Epithelial cell of proximal tubule (primary cell): ENCODE measurements at places on chromosomes 12 and 14.

DNA sequence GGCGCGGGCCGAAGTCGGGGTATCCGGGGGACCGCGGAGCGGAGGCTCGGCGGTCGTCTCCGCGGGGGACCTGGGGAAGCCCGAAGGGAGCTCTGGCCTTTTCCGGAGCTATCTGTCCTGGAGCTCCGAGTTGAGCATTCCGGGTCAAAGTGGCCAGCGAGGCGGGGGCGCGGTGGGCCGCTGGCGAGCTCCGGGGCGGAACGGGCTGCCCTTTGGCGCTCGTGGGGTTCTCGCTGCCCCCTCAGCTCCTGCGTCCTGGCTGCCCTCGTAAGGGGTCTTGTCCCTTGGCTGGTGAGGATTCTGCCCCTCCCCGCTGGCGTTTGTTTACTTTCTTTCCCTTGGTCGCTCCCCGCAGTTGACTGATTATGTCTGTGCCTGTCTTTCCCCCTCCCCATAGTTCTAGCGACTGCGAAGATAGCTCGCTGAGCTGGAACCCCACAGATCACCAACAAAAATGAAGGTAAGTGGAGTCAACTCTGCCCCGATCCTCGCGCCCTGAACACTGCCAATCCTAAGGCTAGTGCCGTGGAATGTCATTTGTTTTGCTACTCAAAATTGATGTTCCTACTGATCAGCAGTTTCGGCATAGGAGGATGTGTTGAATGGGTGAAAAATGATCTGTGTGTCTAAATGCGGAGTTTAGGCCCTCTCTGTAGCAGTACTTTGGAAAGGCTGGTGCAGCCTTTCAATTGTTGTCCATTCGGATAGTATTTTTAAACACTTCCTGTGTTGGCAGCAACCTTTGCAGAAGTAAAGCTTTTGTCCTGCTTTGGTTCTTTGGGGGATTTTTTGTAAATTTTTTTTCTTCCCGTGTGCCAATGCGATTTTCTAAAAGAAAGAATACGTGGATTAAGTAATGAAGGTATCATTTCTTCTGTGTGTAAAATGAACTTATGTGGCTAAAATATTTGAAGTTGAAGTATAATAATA is 1.3 kb downstream of the ARID4A start:
- DNase-seq: no peak

DNA sequence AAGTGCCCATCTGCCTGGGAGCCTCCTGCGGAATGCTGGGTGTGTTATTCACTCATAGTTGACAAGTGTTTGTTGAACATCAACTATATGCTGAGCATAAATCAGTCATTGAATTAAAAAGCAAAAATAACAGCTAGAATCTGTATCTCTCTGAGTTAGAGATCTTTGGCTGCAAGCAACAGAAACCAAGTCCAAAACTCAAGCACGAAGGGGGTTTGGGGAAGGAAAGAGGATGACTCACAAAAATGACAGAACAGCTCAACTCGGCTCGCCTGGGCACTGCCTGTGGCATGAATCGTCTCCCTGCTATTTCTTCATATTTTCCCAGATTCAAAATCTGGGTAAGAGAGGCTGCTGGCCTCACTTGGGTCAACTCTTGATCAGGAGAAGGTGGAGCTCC is 72.6 kb upstream of the NCOR2 start:
- DNase-seq: no peak

DNA sequence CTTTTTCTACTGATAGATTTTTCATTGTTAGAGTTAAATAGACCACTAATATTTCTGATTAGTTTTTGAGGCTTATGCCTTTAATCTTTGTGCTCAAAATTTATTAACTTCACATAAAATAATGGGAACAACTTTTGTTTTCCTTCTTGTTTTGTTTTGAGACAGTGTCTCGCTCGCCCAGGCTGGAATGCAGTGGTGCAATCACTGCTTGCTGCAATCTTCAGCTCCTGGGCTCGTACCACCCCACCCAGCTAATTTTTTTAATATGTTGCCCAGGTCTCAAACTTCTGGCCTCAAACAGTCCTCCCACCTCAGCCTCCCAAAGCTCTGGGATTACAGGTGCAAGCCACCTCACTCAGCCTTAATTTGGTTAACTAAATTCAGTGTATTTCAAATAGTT is 16.8 kb downstream of the SCFD1 start:
- no peak for DNase-seq

DNA sequence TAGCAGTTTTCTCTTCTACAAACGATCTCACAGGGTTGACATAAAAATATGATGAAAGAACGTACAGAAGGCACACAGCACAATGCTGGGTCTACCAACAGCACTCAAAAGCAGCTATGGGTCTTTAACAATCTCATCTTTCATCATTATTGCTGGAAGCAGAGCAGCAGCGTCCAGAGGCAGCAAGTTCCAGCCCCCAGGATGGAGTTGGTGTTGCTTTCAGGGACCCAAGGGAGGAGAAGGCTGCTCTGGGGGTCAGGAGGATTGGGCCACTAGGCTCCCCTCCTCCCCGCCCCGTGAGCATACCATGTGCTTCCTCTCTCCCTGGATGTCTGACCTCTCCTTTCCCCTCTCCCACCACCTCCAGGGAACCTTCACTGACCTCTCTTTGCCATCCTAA is 13.3 kb downstream of the KCTD10 start:
- DNase-seq: no peak

DNA sequence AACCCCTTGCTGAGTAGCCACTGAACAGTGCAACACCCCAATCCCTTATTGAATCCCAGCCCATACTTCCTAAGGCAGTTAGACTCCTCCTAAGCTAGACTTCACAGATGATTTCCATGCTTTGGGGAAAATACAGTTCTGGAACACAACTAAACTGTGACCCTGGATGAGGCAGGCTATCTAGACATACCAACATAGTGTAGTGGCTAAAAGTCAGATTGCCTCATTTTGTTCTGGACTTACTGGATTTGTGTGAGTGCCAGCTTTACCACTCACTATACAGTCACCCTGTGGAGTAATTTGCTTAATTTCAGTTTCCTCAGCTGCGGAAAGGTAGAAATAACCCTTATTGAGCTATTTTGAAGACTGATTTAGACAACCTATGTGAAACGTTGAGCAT is 203.1 kb downstream of the ASCL1 start:
- DNase-seq: no peak

DNA sequence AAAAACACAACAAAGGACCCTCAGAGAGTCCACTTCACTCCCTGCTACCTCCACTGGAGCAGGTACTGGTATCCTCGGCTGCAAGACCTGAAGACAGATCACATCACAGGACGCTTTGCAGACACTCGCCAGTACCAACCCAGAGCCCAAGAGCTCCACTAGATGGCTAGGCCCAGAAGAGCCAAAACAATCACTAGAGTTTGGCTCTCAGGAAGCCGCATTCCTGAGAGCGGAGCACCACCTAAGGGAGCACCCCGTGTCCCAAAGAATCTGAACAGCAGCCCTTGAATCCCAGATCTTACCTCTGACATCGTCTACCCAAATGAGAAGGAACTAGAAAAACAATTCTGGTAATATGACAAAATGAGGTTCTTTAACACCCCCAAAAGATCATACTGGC is 399.8 kb downstream of the RAD51B start:
- no peak for DNase-seq

GRCh38 chr14:73293782-73294781 is 56.8 kb downstream of the PAPLN start:
- no peak for DNase-seq

GRCh38 chr12:53071591-53072551 is 7.3 kb downstream of the SPRYD3 start:
- no peak for DNase-seq

DNA sequence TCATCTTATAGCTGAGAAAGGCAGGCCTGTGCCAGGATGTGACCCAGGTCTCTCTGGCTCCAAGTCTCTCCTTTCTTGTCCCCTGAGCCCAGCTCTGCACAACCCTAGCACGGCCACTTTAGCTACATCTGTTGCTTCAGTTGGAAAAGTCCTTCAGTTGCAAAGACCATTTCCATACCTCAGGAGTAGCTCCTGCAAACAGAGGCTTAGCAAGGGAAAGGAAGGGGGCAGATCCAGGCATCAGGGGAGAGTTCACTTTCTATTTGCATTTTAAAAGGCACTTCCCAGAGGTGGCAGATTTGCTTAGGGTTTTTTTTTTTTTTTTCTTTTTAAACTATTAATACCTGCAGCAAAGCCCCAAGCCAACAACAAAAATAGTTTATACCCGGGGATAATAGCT is 3.0 kb upstream of the PITPNM2 start:
- no peak for DNase-seq

GRCh38 chr14:58839233-58839632 is 201.5 kb downstream of the DACT1 start:
- DNase-seq: no peak

DNA sequence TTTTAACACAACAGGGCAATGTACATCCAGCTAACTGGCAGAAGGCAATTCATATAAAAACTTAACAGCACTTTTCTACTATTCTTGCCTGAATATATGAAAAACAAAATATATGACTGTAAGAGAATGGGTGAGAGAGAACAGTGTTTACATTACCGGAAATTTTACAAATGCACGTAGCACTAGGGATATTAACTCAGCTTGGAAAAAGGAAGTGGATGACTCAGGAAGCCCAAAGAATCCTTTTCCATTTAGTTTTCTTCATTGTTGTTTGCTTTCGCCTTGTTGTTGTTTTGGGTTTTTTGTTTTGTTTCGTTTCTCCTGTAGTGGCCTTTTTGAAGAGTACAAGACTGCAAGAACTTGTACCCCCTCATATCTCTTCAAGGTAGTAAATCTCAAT is 295.5 kb downstream of the EGLN3 start:
- DNase-seq: no peak

DNA sequence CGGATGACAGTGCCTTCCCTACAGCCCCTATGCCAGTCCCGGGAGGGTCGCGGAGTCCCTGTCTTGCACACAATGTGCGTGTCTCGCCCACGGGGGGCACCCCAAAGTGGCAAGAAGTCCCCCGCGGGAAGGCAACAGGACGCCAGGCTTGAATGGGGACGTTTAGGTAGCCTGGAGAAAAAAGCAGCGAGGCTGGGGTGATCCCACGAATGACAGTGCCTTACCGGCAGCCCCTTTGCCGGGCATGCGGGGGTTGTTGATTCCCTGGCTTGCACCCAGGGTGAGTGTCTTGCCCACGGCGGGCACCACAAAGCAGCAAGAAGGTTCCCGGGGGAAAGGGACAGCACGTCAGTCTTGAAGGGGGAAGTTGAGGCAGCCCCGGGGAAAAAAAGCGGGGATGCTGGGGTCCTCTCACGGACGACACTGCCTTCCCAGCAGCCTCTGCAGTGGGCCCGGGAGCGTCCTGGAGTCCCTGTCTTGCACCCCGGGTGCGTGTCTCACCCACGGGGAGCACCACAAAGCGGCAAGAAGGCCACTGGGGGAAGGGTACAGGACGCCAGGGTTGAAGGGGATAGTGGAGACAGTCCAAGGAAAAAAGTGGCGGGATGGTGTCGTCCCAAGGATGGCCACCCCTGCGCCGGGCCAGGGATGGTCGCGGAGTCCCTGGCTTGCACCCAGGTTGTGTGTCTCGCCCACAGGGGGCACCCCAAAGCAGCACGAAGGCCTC is 156.8 kb upstream of the ALG10B start:
- no peak for DNase-seq

DNA sequence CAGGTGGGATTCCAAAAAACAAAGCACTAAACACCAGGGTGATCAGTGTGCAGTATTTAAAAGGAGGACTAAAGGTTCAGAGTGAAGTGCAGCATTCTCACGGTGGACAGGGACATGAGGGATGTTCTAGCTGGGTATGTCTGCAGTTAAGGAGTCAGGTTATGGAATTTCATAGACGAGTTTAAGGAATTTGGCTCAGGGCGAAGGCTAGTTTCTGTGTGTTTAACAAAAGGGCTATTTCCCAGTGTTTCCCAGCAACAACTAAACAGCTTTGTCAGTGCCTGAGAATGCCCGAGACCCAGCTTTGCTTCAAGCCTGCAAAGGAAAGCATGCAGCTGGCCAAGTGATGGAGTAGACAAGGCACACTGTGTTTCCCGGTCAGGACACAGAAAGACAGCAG is 7.0 kb downstream of the KRT1 start:
- DNase-seq: no peak

DNA sequence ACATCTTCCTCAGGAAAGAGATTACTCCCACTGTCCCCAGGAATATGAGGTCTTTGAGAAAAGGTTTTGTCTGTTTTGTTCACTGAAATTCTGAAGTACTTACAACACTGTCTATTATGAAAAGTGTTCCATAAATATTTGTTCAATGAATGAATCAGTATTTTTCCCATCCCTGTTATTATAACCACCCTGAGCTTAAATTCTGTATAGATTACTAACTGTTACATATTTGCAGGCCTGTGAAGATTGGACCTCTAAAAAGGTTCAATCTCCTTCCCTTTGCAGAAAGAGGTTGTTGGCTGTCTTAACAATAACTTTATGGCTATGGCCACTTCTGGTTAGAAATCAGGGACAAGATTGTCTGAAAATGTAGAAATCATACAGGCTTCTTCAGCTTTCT is 174.5 kb upstream of the NPAS3 start:
- no peak for DNase-seq

- no peak for DNase-seq
Measured at GRCh38 chr12:52587563-52587962, 13.7 kb downstream of the KRT72 start.

GRCh38 chr12:15205341-15206010 is 15.7 kb downstream of the RERG start:
- no peak for DNase-seq

DNA sequence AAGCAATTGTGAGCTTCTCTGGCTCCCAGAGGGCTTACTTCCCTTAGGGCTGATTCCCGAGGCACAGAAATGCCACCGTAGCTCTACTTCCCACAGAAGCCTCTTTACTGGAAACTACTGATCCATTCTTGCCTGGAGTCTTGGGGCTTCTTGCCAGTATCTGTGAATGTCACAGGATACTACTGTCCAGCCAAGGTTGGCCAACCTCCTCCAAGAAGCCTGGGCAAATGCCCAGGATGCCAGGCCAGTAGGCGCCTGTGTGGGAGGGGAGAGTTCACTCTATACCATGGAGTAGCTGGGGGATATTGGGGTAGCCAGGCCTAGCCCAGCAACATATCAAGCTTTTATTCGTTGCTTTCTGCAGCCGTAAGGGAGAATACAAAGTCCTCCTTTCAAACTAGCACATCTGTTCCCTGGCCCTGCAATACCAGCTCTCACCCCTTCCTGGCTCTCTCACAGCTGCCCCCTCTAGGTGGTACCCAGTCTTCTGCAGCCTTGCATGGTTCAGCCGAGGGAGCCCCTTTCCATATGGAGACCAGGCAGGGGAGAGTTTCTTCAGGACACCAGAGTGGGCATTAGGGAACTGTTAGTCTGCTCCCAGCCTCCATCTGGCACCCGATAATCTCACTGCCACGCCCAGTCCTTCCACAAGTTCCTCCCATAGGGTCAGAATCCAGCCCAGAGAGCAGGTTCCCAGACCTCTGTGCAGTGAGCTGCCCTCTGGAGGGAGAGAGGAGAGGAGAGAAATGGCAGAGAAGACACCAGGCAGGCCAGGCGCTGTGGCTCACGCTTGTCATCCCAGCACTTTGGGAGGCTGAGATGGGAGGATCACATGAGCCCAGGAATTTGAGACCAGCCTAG is 24.3 kb upstream of the PLEK2 start:
- DNase-seq: no peak

GRCh38 chr14:104280902-104281767 is 142.7 kb downstream of the KIF26A start:
- no peak for DNase-seq

- DNase-seq: no peak
Measured at GRCh38 chr12:77104286-77104685, 38.9 kb upstream of the E2F7 start.

GRCh38 chr12:89862511-89863445 is 154.1 kb upstream of the ATP2B1 start:
- DNase-seq: no peak

- no peak for DNase-seq
Measured at GRCh38 chr12:4734625-4735340, 14.6 kb downstream of the GALNT8 start.

GRCh38 chr12:21823581-21823980 is 49.1 kb upstream of the KCNJ8 start:
- no peak for DNase-seq
